Mesothelial cell of epicardium (in vitro differentiated cells): ENCODE measurements at places on chromosomes 5 and 9. TPM values are rescaled to one million over a fixed set of nuclear protein-coding genes. Genes with fewer than 3 reads are reported as not detected.

GRCh38 chr5:87394411-87395165 is 18.1 kb downstream of the CCNH start:
- H3K36me3 ChIP-seq, result peaks cover 52% of the 10 kb centered on the region
- H3K4me1 ChIP-seq, result no peaks in the 10 kb centered on the region
- H3K27me3 ChIP-seq, result no peaks in the 10 kb centered on the region
- H3K27ac ChIP-seq, result peak overlapping the region; percentile 22

DNA sequence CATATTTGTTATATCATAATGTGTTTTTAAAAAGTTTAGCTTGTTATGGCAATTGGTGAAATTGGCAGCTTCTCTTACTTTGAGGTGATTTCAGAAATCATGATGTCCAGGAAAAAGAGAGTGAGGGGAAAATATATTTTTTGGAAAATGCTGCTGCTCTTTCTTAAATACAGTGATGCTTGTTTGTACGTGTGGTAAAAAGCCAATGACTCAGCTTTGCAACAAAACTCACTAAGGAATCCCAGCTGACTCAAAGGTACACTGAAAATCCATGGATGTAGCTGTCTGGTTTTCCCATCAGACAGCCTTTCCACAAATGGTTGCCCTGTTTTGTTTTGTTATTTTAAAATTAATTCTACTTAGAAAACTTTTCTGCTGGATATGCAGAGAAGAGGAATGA is 306.4 kb upstream of the PAPPA start:
- H3K27ac ChIP-seq, result no peak overlapping the region
- DNase-seq, result no peak

- H3K27me3 ChIP-seq, result no peaks in the 10 kb centered on the region
- H3K36me3 ChIP-seq, result peaks cover 9% of the 10 kb centered on the region
- H3K4me3 ChIP-seq, result no peak overlapping the region
- H3K27ac ChIP-seq, result peak overlapping the region; percentile 11
- no peak for DNase-seq
These were observed 34.5 kb downstream of the FNBP1 start for GRCh38 chr9:130008538-130008937.

GRCh38 chr9:6356441-6356840 is 28.3 kb downstream of the TPD52L3 start:
- no peaks in the 10 kb centered on the region for H3K27me3 ChIP-seq
- H3K27ac ChIP-seq, result no peak overlapping the region
- H3K36me3 ChIP-seq, result no peaks in the 10 kb centered on the region
- H3K4me3 ChIP-seq, result no peak overlapping the region

- H3K36me3 ChIP-seq, result no peaks in the 10 kb centered on the region
- no peak for DNase-seq
- H3K4me3 ChIP-seq, result no peak overlapping the region
- peaks cover 34% of the 10 kb centered on the region for H3K27me3 ChIP-seq
These were observed 36.7 kb upstream of the KCNIP1 start for GRCh38 chr5:170466988-170467707.

DNA sequence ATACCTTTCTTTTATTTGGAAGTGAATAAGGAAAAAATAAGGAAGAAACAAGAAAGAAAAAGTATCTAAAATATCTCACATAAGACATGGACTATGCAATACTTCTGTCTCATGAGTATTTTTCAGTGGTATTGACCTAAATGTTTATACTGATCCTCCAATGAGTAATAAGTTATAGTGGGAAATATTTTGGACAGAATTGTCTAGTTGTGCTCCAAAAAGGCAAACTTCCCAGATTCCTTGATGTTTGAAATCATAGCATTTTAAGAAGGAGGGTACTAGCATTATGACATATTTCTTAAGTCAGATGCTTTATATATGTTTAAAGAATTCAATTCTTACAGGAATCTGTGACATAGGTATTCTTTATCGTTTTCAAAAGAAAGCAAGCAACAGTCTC is 34.5 kb upstream of the BASP1 start:
- H3K27me3 ChIP-seq, result no peaks in the 10 kb centered on the region
- no peaks in the 10 kb centered on the region for H3K36me3 ChIP-seq
- H3K4me3 ChIP-seq, result no peak overlapping the region

- no peak overlapping the region for H3K4me3 ChIP-seq
- no peaks in the 10 kb centered on the region for H3K36me3 ChIP-seq
- peak overlapping the region; percentile 32 for H3K27ac ChIP-seq
- DNase-seq, result no peak
- peaks cover 23% of the 10 kb centered on the region for H3K4me1 ChIP-seq
These were observed 29.1 kb upstream of the TOMM5 start for GRCh38 chr9:37621273-37622121.

DNA sequence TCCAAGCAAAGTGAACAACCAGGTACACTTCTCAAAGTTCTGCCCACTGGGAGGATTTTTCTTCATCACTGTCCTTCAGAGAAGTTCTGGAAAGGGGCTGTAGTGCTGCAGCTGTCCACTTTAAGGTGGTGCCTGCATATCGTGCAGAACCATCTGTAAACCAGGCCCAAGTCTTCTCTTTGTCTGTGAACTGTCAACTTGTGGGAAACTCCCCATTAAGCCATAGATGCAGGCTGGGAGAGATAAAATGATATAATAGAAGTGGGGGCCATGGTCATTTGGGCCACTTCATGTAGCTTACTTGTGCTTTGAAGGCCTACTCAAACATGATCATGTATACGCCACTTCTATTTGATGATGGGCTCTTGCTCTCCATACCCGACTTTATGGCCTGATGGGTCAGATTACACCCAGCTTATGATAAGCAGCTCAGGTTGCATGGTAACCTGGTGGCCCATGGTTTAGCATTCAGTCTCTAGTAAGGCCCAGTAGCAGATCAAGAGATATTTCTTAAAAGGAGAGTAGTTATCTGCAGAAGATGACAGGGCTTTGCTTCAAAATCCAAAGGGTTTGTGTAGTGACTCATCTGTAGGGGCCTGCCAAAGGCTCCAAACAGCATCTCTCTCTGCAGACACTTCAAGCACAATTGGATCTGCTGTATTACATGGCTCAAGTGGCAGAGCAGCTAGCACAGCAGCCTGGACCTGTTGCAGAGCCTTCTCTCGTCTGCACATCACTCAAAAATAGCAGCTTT is 15.7 kb upstream of the BTF3 start:
- H3K27me3 ChIP-seq, result peaks cover 18% of the 10 kb centered on the region
- no peak overlapping the region for H3K4me3 ChIP-seq
- H3K4me1 ChIP-seq, result no peaks in the 10 kb centered on the region
- H3K27ac ChIP-seq, result no peak overlapping the region
- H3K36me3 ChIP-seq, result no peaks in the 10 kb centered on the region

- no peak overlapping the region for H3K27ac ChIP-seq
- H3K36me3 ChIP-seq, result no peaks in the 10 kb centered on the region
- DNase-seq, result peak; percentile 62
These were observed 3.3 kb upstream of the FOXB2 start for GRCh38 chr9:77016121-77016525.

DNA sequence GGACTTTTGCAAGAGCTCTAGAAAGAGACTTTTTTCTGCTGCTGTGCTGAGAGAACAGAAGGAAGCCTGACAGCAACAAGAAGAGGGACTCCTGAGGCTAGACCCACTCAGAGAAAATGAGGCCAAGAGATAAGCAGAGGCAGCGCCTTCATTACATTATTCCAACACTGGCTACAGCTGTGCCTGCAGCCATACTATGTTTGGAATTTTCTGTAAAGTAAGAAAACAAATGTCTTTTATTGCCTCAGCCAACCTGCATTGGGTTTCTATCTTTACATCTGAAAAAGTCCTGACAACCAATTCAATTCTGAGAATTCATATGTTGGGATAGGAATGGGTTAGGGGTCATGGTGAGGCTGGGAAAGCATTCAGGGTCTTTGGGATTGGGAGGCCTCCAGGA is 33.7 kb downstream of the FAT2 start:
- DNase-seq, result no peak
- no peak overlapping the region for H3K4me3 ChIP-seq
- H3K4me1 ChIP-seq, result no peaks in the 10 kb centered on the region
- H3K36me3 ChIP-seq, result no peaks in the 10 kb centered on the region

- H3K27ac ChIP-seq, result no peak overlapping the region
- H3K36me3 ChIP-seq, result peaks cover 22% of the 10 kb centered on the region
- no peak overlapping the region for H3K4me3 ChIP-seq
These were observed 38.7 kb downstream of the PRRT1B start for GRCh38 chr9:131583836-131584555.

DNA sequence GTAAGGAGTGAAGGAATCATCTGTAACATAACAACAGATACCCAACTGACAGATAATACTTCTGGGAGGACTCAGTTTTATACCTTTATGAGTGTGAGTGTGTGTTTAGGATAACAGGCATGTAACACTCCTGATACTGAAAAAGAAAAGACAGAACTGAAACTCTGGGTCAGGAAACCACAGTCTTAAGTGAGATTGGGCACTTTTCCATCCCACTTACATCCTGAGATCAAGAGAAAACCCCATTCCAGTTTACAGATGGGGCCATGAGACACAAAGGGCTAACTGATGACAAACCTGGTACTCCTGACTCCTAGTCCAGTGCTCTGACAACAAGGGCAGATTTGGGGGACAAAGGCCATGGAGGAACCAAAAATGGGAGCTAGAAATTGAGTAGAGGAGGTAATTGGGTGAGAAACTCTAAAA is 18.0 kb downstream of the IL5 start:
- H3K4me3 ChIP-seq, result no peak overlapping the region
- no peak overlapping the region for H3K27ac ChIP-seq
- DNase-seq, result no peak
- H3K4me1 ChIP-seq, result no peaks in the 10 kb centered on the region

- no peak overlapping the region for H3K4me3 ChIP-seq
- peaks cover 36% of the 10 kb centered on the region for H3K27me3 ChIP-seq
- no peaks in the 10 kb centered on the region for H3K36me3 ChIP-seq
- no peak overlapping the region for H3K27ac ChIP-seq
- H3K4me1 ChIP-seq, result peaks cover 3% of the 10 kb centered on the region
- DNase-seq, result no peak
These were observed 51.9 kb upstream of the SH3PXD2B start for GRCh38 chr5:172506251-172506650.

DNA sequence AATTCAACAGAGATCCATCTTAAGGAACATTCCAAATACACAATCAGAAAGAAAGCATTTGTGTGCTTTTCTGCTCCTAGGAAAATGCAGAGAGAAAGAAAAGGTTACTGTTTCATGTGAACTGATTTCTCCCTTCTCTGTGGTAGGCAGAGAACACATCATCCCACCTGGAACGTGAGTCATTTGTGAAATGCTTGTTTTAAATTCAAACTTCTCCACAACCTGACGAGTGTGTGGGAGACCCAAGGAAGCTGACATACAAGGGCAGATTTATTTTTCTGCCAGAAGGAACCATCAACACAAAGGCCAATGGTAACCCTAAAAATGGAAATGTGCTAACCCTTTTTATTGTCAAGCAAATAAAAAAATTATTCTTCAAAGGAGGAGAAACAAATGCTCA is 156.4 kb downstream of the EFNA5 start:
- no peak for DNase-seq
- no peak overlapping the region for H3K4me3 ChIP-seq
- peaks cover 45% of the 10 kb centered on the region for H3K4me1 ChIP-seq

GRCh38 chr9:131812116-131812790 is 72.4 kb upstream of the RAPGEF1 start:
- H3K4me3 ChIP-seq, result no peak overlapping the region
- H3K4me1 ChIP-seq, result peaks cover 19% of the 10 kb centered on the region
- H3K27ac ChIP-seq, result no peak overlapping the region
- H3K36me3 ChIP-seq, result no peaks in the 10 kb centered on the region
- no peak for DNase-seq
- peaks cover 21% of the 10 kb centered on the region for H3K27me3 ChIP-seq

DNA sequence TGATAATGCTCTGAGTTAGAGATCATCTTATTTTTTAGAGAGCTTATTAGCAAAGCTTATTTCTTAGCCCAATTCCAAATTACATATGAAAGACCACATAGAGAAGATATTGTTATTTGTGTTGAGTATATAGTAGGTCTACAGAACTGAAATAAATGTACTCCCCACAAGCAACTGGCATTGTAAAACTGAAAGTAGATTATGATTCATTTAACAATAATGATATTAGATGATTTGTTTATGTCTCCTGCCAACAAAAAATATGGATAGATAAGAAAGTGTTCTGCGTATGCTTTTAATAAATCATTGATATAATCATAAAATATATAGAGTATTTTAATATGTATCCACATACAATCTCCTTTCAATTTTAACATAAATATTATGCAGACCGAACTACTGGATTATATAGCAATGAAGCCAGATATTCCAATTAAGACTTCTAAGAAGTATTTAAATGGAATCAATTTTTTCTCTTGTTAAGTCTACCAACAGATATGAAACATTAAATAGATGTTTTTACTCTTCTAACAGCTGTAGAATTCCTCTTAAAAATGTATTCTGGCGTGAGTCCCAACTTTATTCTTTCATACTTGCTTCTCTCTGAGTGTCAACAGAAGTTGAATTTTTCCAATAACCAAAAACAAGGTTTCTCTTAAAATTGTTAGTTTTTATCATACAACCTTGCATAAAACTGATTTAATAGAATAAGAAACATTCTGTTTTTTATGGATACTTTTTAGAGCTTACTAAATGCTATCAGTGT is 15.6 kb upstream of the DAB2 start:
- no peak for DNase-seq
- H3K27me3 ChIP-seq, result no peaks in the 10 kb centered on the region
- no peak overlapping the region for H3K4me3 ChIP-seq
- peaks cover 17% of the 10 kb centered on the region for H3K4me1 ChIP-seq
- H3K27ac ChIP-seq, result peak overlapping the region; percentile 35

- DNase-seq, result no peak
- peaks cover 11% of the 10 kb centered on the region for H3K4me1 ChIP-seq
- H3K4me3 ChIP-seq, result no peak overlapping the region
- H3K27ac ChIP-seq, result no peak overlapping the region
- no peaks in the 10 kb centered on the region for H3K27me3 ChIP-seq
These were observed 232.1 kb upstream of the PCSK5 start for GRCh38 chr9:75658301-75658905.

GRCh38 chr5:40124367-40124766 is 555.3 kb upstream of the PTGER4 start:
- H3K27ac ChIP-seq, result no peak overlapping the region
- peaks cover 23% of the 10 kb centered on the region for H3K36me3 ChIP-seq
- no peak for DNase-seq
- H3K27me3 ChIP-seq, result no peaks in the 10 kb centered on the region
- H3K4me1 ChIP-seq, result no peaks in the 10 kb centered on the region
- no peak overlapping the region for H3K4me3 ChIP-seq

- DNase-seq, result no peak
- H3K27ac ChIP-seq, result no peak overlapping the region
- H3K4me1 ChIP-seq, result peaks cover 32% of the 10 kb centered on the region
- H3K4me3 ChIP-seq, result peak overlapping the region; percentile 4
These were observed 2.2 kb upstream of the DNAJB5 start for GRCh38 chr9:34987160-34987901.

Gene SOWAHA
- total RNA-seq, result 0.52 to 0.67 TPM (median 0.64 TPM) in 3 replicates

Gene ZNF366
- total RNA-seq, result not detected in 3 replicates

Gene AQP3
- 0.93 to 1.5 TPM (median 1.3 TPM) in 3 replicates for total RNA-seq

Gene MORN5
- total RNA-seq, result not detected in 3 replicates

Gene ANKRD34B
- 0.09 to 0.14 TPM in 2 of 3 replicates, not detected in the other for total RNA-seq

Gene TRMO
- total RNA-seq, result 11.6 to 12.7 TPM (median 12.0 TPM) in 3 replicates

Gene PCDHA13
- total RNA-seq, result 5.4 to 6.1 TPM (median 5.8 TPM) in 3 replicates

Gene OLFML2A
- 36.1 to 37.4 TPM (median 37.1 TPM) in 3 replicates for total RNA-seq

Gene ZNF354C
- total RNA-seq, result 9.1 to 9.6 TPM (median 9.2 TPM) in 3 replicates

Gene TRAF1
- total RNA-seq, result 7.7 to 8.2 TPM (median 8.0 TPM) in 3 replicates

Gene CNTFR
- total RNA-seq, result 25.9 to 28.9 TPM (median 27.0 TPM) in 3 replicates

Gene RIGI
- total RNA-seq, result 16.4 to 19.1 TPM (median 16.6 TPM) in 3 replicates

Gene PAPPA
- total RNA-seq, result 2.9 to 3.3 TPM (median 3.2 TPM) in 3 replicates
